ENCODE measurements at places on chromosomes 6 and 20. TPM values are rescaled to one million over a fixed set of nuclear protein-coding genes. Genes with fewer than 3 reads are reported as not detected.

DNA sequence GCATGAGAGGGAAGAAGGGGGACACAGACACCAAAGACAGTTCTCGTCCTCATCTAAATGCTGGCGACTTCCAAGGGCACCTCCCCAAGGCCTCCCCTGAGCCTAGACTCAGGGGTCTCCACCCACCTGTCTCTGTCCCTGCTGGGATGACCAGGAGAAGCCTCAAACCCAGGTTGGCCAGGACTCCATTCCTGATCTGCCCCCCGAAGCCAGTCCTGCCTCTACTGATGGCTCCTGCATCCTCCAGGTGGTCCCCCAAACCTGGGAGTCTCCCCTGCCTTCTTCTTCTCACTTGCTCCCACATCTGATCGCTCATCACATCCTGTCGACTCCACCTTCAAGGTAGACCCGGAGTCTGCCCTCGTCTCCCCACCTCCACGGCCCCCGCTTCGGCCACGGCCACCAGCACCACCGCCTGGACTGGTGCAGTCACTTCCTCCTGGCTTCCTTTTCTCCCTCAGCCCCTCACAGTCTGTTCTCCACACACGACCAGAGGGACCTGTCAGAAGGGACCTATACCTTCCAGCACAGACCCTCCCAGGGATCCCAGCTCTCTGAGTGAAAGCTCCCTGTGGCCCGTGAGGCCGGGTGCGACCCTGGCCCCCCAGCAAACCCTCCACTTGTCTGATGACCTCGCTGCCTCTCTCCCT is 92.1 kb downstream of the CEBPB start:
- no peaks in the 10 kb centered on the region for H3K4me1 ChIP-seq
- H3K4me3 ChIP-seq: no peak overlapping the region
- no peak overlapping the region for H3K27ac ChIP-seq
- peaks cover 50% of the 10 kb centered on the region for H3K27me3 ChIP-seq
- no peak for DNase-seq

DNA sequence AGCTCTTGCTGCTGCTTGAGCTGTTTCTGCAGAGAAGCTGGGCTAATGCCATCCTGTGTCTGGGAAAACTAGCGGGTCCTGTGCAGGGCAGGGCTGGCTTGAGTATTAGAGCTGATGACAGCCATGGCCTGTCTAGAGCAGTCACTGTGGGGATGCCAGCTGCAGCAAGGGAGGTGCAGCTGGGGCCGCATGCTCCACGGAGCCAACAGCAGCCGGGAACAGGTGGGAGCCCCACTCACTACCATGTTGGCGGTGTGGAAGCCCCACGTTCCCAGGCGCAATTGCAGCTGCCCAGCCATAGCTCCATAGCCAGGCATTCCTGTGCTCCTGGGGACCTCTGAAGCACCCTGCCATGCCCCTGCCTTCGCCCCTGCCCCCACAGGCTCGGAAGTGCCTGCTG is 212.9 kb downstream of the TFAP2C start:
- no peaks in the 10 kb centered on the region for H3K36me3 ChIP-seq
- no peak overlapping the region for H3K27ac ChIP-seq
- H3K4me1 ChIP-seq: no peaks in the 10 kb centered on the region
- H3K4me3 ChIP-seq: no peak overlapping the region
- DNase-seq: no peak

- H3K36me3 ChIP-seq: no peaks in the 10 kb centered on the region
- no peak overlapping the region for H3K4me3 ChIP-seq
- no peaks in the 10 kb centered on the region for H3K4me1 ChIP-seq
Measured at GRCh38 chr6:1096967-1097765, 214.7 kb upstream of the FOXQ1 start.

- no peak overlapping the region for H3K4me3 ChIP-seq
- H3K4me1 ChIP-seq: no peaks in the 10 kb centered on the region
- H3K36me3 ChIP-seq: no peaks in the 10 kb centered on the region
Measured at GRCh38 chr20:40697541-40697940, 8.5 kb upstream of the MAFB start.

PPP1R3G gene
- total RNA-seq: 0.06 TPM

RAET1L gene
- not detected for total RNA-seq

RAET1G gene
- not detected for total RNA-seq

- H3K27ac ChIP-seq: no peak overlapping the region
- no peaks in the 10 kb centered on the region for H3K36me3 ChIP-seq
- H3K4me3 ChIP-seq: no peak overlapping the region
Measured at GRCh38 chr20:23232219-23232581, 118.4 kb upstream of the NXT1 start.

DNA sequence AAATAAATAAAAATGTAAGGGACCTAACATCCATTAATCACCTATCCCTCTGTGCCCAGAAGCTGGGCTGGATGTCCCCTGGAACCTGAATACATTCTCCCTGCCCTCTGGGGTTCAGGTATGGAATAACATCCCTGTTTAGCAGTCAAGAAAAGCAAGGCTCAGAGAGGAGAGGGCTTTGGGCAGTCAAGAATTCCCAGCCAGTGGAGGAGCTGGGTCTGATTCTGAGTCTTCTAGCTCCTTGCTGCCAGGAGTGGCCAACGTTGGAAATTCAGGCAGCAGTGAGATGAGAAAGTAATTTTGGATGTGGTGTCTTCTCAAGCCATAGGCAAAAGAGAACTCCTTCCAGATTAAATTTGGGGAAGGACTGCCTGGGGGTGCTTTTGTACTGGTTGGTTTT is 42.6 kb upstream of the ZNFX1 start:
- H3K27me3 ChIP-seq: peaks cover 4% of the 10 kb centered on the region
- H3K36me3 ChIP-seq: no peaks in the 10 kb centered on the region
- no peak overlapping the region for H3K27ac ChIP-seq
- H3K4me1 ChIP-seq: no peaks in the 10 kb centered on the region
- no peak for DNase-seq

All from T-cell (primary cell).